T-helper 1 cell treated with Interleukin-12 subunit alpha and Interleukin-12 subunit beta and Interleukin-4 antibody, amounts not matched to agents 30 ng/mL and 1 ng/mL, for 36 hours (primary cell): ENCODE measurements at places on chromosomes 13 and 19. TPM values are rescaled to one million over a fixed set of nuclear protein-coding genes. Genes with fewer than 3 reads are reported as not detected.

Gene ZC3H13
- 43.0 and 51.2 TPM in 2 replicates for total RNA-seq

Gene FARP1
- total RNA-seq, result 0.17 and 0.34 TPM in 2 replicates

Gene ZNF444
- total RNA-seq, result 27.4 and 39.6 TPM in 2 replicates

Gene RGL3
- total RNA-seq, result not detected in 2 replicates

Gene LRRC63
- total RNA-seq, result 0.39 and 0.71 TPM in 2 replicates

Gene RFPL4A
- not detected in 2 replicates for total RNA-seq

Gene MYO1F
- total RNA-seq, result 436 and 438 TPM in 2 replicates

Gene EDDM13
- total RNA-seq, result 0.85 and 2.5 TPM in 2 replicates
